ENCODE measurements at places on chromosomes 7 and 10.
A peak's percentile ranks its signal among the peaks of the same experiment; 100 is the strongest.

DNA sequence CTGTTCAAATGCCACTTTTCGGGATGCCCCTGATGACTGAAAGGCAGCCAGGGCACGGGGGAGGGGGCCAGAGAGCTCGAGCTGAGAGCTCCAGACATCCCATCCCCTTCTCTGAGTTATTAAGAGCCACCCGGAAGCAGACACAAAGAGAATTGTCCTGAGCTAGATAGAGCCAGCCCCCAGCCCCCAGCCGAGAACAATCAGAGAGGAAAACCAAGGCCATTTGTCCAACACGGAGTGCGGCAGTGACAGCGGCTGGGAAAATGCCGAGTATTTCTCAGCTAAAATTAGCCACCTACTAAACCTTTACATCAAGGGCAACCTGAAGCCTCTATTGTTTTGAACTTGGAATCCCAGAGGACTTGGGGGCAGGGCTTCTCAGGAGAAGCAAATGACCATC lies 51.0 kb downstream of the UNC5B start:
- no peak for DNase-seq

DNA sequence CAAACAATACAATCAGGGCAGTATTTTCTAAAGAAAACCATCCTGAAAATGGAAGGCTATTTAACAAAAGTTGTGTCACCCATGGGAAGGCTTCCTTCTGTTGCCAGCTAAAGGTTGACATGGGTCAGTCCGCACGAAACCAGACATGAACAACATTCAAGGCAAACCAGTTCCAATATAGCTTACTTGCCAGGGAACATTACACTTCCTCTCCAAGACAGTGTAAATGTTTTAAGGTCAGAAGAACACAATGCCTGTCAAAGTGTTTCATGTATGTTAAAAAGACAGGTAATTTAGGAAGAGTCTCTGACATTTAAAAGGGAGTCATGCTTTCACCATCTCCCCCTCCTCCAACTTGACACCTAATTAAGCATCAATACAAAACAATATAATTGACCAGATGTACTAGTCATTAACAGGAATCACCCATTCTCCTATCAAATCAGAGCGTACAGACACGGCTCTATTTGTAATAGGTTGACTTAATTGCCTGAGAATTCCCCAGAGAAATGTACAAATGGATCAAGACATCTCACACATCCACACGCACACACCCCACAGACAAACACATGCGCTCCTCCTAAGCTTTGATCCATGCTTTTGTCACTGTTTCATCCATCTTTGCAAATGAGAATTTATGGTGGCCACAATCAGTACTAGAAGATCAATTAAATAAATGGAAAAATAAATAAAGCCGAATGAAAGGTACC lies 69.5 kb downstream of the CACNA2D1 start:
- no peak for DNase-seq

DNA sequence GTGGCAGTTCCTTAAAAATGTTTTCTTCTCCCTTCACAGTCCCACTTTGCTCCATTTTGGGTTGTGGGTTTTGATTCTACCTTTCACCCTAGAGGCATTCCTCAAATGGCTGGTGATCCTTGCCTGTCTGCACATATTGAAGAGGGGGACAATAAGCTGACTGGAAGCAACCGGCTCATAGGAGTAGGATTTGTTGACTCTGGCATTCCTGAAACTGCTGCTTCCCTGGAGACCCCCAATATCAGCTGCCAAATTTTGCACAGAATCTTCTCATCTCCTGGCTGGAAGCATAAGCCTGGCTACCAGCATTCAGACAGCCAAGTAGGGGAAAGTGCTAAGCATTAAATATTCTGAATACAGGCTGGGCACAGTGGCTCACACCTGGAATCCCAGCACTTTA lies 53.7 kb downstream of the KIF5B start:
- no peak for DNase-seq

GRCh38 chr10:127990846-127991542 lies 84.1 kb downstream of the PTPRE start:
- peak; percentile 60 for DNase-seq

GRCh38 chr10:30832001-30832748 lies 199.5 kb downstream of the ZNF438 start:
- DNase-seq = no peak

- no peak for DNase-seq
Measured at GRCh38 chr10:126375926-126376554, 12.2 kb downstream of the ADAM12 start.

- DNase-seq = no peak
Measured at GRCh38 chr10:132532749-132533560, 4.6 kb upstream of the INPP5A start.

All from stimulated activated CD4-positive, alpha-beta T cell treated with anti-CD3 and anti-CD28 coated beads, Interleukin-2, amount 100 ng/mL, for 48 hours (primary cell).